ENCODE measurements at places on chromosomes 3 and 15. TPM values are rescaled to one million over a fixed set of nuclear protein-coding genes. Genes with fewer than 3 reads are reported as not detected.

The SCAANT1 gene
- total RNA-seq, result 1.7 TPM

The LRIG1 gene
- 63.4 TPM for total RNA-seq

The NRROS gene
- 15.1 TPM for total RNA-seq

The LPP gene
- total RNA-seq, result 81.0 TPM

The TKT gene
- 105 TPM for total RNA-seq

The LIPC gene
- total RNA-seq, result 1.0 TPM

The GPR15 gene
- total RNA-seq, result 43.2 TPM

The PLA2G4B gene
- total RNA-seq, result 23.1 TPM

The TNFAIP8L3 gene
- not detected for total RNA-seq

The NPHP3 gene
- 26.1 TPM for total RNA-seq

The FETUB gene
- not detected for total RNA-seq

The MAP6D1 gene
- total RNA-seq, result 0.26 TPM

The SMCO1 gene
- total RNA-seq, result not detected

The CD276 gene
- not detected for total RNA-seq

The CCR8 gene
- 2.5 TPM for total RNA-seq

The MYZAP gene
- total RNA-seq, result 0.15 TPM
